Daoy (cell line): ENCODE measurements at places on chromosomes 3 and 15. TPM values are rescaled to one million over a fixed set of nuclear protein-coding genes. Genes with fewer than 3 reads are reported as not detected.

Gene MESP1
- 1.2 and 1.5 TPM in 2 replicates for total RNA-seq

Gene CD200
- total RNA-seq: 0.06 TPM in 1 of 2 replicates, not detected in the other

Gene PPP2R3A
- total RNA-seq: 6.5 and 10.2 TPM in 2 replicates

- peak; percentile 83 for DNase-seq
These were observed 694 bp downstream of the ABTB1 start for GRCh38 chr3:127673191-127674100.

DNA sequence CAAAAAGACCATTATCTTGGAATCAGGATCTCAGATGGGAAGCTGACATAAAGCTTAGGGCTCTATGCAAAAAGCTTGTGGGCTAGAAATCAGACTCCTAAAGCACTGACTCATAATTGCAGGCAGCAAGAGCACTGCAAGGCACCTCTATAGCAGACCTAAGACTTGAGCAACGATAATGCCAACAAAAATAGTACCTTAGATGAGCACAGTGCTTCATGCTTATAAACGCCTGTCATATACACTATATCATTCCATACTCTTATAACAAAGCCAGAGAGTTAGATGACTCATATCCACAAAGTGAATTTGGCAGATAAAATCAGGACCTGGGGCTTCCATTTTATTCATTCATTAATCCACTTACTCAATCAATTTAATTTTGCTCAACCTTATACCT, 560.8 kb downstream of the MCTP2 start:
- DNase-seq: peak; percentile 88

DNA sequence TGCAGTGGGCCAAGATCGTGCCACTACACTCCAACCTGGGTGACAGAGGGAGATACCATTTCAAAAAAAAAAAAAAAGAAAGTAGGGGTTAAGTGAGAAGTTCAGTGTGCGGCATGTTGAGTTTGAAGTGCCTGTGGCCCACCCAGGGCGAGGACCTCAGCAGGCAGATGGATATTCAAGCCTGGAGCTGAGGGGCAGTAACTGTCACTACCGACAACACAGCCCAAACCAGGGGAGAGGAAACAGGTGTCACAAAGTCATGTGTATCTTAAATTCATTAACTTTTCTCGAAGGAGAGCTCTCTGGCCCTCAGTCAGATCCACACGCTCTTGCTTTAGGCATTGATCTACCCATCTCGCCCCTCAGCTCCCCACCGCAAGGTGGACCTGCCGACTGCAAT, 45.3 kb downstream of the FEM1B start:
- DNase-seq: no peak
